Stimulated activated CD8-positive, alpha-beta memory T cell treated with anti-CD3 and anti-CD28 coated beads, Interleukin-15, amount 100 ng/mL, for 4 hours (primary cell): ENCODE measurements at places on chromosomes 11 and 22.

DNA sequence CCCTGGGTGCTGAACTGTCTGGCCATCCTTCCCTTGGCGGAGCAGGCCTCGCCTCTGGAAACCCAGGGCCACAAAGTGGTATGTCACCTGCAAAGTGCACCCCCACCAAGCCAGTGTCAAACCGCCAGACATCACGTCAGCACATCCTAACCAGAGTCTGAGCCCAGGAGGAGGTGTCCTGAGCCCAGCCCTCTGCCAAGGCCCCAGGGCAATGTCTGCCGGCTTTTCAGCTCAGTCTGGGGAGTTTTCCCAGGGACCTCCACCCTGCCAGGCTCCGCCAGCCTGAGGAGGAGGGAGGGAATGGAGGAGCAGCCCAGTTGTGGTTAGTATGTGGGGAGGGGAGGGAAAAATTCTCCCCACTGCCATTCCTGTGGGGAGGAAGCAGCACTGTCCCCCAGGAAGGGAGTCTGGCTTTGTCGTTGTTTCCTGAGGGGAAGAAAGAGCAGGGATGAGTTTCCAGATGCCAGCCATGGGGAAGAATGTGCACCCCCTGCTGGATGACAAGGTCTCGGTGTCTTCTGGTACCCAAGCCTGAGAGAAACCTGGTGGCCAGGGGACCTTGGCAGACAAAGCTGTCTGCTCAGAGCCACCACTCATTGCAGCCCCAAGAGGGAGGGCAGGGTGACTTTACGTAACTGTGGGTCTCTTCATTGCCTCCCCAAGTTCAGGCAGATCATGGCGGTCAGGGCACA is 81.4 kb upstream of the CD82 start:
- DNase-seq: no peak

DNA sequence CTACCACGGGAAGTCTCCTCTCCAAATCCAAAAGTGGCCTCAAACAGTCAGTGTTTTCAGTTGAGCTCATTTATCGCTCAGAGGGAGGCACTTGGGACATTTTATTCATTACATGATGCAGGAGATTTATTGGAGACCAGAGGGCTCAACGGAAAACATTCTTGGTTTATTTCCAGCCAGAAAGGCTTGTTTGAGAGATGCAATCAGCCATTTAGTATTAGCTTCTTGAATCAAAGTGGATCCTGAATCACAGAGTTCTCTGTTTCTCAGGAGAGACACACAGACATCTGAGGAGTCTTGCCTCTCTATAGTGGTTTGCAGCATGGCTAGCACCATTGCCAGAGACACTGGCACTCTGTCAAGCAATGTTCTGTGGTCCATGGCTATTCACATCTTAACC is 31.5 kb downstream of the CD44 start:
- DNase-seq: no peak

GRCh38 chr22:47250995-47251765 is 488.7 kb downstream of the TBC1D22A start:
- DNase-seq: no peak

DNA sequence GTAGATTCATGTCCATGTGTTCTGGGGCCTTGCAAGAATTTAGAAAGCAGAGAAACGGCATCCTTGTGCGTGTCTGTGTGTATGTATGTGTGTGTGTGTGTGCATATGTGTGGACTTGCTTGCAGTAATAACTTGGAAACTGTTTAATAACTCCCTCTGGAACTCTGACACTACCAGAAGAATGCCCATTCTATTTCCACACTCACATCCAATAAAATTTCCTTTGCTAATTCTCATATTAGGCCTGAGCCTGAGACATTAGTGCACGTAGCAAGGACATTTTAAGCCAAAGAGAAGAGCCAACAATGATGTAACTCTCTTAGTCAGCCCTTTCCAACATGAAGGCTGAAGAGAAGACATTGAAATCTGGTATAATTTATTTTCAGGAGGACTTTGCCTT is 3.2 kb downstream of the OR4D6 start:
- no peak for DNase-seq

- no peak for DNase-seq
These were observed 27.5 kb downstream of the KIRREL3 start for GRCh38 chr11:126973051-126973450.

GRCh38 chr11:113977701-113978100 is 2.8 kb downstream of the HTR3A start:
- no peak for DNase-seq

GRCh38 chr11:77580712-77581337 is 8.9 kb upstream of the AQP11 start:
- no peak for DNase-seq

- no peak for DNase-seq
These were observed 12.2 kb downstream of the FADS3 start for GRCh38 chr11:61879152-61879551.

DNA sequence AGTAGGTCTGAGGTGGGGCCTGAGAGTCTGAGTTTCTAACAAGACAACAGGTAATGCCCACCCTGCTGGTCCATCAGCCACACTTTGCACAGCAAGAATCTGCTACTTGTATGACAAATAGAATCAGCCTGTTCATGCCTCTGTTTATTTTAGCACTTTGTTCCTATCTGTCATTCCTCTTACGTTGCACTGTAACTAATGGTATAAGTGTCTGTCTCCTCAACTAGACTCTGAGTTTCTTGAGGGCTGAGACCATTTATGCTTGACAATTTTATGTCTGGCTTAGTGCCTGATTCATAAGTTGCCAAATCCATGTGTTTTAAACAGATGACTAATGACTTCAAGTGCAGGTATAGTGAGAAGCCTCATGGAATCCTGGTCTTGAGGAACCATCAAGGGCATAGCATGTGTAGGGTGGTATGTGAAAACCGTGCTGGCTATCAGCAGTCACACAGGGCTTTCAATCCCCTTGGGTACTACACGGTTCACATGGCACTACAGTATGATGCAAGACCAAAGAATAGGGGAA is 209.7 kb downstream of the C11orf91 start:
- DNase-seq: no peak

DNA sequence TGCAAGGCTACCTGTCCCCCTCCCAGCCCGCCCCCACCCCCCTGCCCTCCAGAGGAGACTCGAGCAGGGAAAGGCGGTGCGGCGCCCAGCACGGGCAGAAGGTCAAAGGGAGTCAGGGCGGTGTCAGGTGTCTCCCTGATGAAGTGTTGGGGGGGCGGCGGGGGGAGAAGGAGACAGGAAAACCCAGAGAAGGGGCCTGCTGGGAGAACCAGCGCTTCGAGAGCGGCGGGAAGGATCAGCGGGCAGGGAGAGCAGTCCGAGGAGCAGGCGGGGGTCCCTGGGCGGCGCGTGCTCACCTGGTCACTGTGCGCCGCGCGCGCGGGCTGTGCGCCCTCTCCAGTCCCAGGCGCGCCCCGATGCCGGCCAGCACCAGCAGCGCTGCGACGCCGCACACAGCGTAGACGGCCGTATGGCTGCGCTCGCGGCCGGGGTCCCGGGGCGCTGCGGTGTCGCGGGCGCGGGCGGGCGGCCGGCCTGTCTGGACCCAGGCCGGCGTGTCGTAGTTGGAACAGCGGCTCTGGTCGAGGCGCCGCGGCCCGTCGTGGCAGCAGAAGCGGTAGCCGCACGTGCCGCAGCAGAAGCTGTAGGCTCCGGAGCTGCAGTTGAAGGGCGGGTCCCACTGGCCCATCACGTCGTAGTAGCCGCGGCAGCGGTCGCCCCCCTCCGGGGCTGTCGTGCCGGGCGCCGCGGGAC is 886 bp downstream of the SHISA8 start:
- DNase-seq: no peak

DNA sequence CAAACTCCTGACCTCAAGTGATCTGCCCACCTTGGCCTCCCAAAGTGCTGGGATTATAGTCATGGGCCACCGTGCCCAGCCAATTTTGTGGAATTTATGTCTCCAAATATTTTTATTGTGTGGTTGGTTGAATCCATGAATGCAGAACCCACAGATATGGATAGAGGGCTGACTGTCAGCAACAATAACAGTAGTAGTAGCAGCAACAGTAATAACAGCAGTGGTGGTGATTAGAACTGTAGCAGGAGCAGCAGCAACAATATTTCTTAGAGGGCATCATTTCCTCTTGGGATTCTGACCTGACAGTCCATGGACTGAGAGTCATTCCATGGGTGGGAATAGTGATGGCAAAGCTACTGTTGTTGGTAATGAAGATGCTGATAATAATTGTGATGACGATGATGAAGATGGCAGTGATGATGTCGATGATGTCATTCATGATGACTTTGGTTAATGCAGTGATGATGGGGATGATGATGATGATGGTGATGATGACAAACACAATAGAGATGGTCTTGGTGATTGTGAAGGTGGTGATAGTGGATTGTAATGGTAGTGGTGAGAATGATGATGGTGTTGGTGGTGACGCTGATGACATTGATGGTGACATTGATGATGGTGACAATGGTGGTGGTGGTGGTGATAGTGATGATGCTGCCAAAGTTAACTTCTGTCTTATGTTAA is 13.9 kb upstream of the CD82 start:
- no peak for DNase-seq

GRCh38 chr11:113697756-113698407 is 8.2 kb downstream of the TMPRSS5 start:
- no peak for DNase-seq

- no peak for DNase-seq
These were observed 32.0 kb upstream of the LINC01488 start for GRCh38 chr11:69449320-69450063.

- DNase-seq: no peak
These were observed 87.8 kb downstream of the KCNC1 start for GRCh38 chr11:17822401-17822781.

DNA sequence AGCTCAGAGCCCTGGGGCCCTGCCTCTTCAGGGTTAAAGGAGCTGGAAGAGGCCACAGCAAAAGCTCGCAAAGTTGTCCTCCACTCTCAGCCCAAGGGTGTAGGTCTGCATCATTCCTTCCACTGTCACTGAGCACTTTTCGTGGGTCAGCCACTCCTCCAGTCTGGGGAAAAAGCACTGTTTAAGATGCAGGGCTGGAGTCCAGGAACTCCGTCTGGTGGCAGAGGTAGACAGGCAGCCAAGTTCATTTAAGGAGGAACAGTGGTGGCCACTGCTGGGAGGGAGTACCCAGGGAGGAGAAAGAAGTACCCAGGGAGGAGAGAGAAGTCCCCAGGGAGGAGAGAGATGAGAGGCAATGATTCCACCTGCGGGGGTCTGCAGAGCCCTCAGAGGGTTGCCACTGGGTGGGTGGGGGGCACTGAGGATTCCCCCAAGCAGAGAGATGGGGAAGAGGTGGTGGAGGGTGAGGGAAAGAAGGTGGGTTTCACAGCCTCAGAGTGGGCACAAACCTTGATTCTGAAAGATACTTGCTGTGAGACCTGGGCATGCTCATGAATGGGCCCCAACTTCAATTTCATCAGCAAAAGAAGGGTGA is 70.0 kb upstream of the B3GAT1 start:
- no peak for DNase-seq

DNA sequence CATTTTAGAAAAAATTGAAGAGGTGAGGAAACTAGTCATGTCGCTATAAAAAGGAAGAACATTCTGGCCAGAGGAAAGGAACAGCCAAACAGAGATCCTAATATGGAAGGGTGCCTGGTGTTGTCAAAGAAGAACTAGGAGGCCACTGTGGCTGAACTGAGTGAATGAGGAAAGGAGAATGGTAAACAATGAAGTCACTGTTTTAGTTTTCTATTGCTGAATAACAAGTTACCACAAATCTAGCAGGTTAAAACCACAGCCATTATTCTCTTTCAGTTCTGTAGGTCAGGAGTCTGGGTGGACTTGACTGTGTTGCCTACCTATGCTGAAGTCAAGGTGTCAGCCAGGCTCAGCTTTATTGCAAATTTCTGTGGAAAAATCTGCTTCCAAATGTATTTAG is 549.3 kb upstream of the CCDC90B start:
- DNase-seq: no peak

DNA sequence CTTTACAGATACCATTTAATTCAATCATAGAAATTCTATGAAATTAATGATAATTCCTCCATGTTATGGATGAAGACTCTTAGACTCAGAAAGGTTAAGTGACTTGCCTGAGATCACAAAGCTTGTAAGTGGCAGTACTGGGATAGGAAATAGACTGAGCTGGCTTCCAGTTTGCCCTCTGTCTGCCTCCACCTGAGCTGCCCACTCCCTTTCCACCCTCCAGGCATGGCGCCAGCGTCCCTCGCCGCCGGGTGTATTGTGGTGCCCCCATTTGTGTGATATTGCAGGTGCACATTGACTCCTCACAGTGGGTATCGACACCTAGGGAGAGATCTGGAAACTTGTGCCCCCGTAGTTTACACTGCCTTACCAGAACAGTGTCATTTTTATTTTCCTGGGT is 9.4 kb upstream of the RPS3 start:
- no peak for DNase-seq

DNA sequence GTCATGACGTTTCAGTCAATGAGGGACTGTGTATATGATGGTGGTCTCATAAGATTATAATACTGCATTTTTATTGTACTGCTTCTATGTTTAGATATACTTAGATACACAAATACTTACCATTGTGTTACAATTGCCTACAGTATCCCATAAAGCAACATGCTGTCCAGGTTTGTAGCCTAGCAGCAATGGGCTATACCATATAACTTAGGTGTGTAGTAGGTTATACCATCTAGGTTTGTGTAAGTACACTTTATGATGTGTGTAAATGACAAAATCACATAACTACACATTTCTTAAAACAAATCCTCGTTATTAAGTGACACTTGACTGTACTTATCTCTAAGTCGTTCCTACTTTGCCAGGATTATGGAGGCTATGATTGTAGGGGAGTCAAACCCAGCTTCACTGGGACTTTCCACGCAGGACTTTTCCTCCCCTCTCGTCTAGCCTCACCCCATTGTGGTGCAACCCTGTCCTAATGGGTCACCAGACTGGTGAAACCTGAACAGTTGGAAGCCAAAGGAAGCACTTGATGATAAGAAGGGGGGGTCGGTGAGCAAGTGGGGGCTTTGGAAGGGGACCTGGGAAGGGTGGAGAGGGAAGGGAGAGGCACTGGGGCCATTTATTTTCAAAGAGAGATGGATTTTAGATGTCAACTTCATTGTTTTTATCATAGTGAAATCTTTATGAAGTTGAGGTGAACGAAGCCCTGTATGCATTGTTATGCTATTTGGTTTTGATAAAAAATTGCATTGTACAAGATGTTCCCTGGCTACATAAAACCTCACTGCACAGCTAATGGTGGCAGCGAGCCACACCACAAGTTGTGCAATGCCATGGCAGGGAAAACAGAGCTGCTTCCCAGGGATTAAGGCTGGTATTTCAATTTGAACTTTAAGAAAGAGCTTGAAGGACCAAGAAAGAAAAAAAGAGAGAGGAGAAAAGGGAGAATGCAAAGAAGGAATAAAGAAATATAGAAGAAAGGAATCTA is 129.1 kb downstream of the EHF start:
- no peak for DNase-seq

GRCh38 chr11:86255896-86256295 is 11.3 kb downstream of the EED start:
- no peak for DNase-seq

- DNase-seq: no peak
These were observed 18.8 kb downstream of the APOL2 start for GRCh38 chr22:36220451-36220921.

- no peak for DNase-seq
These were observed 11.1 kb downstream of the PPP6R3 start for GRCh38 chr11:68471360-68472340.

- no peak for DNase-seq
These were observed 449.4 kb upstream of the TENM4 start for GRCh38 chr11:79890272-79890671.

GRCh38 chr22:27517361-27518155 is 284.0 kb downstream of the MN1 start:
- DNase-seq: no peak

GRCh38 chr11:104968856-104969776 is 742 bp upstream of the CASP4 start:
- no peak for DNase-seq
